CD14-positive monocyte (primary cell): ENCODE measurements at places on chromosomes 6 and 20.
A peak's percentile ranks its signal among the peaks of the same experiment; 100 is the strongest.

- no peak for DNase-seq
Measured at GRCh38 chr6:137863091-137863797, 3.8 kb upstream of the TNFAIP3 start.

DNA sequence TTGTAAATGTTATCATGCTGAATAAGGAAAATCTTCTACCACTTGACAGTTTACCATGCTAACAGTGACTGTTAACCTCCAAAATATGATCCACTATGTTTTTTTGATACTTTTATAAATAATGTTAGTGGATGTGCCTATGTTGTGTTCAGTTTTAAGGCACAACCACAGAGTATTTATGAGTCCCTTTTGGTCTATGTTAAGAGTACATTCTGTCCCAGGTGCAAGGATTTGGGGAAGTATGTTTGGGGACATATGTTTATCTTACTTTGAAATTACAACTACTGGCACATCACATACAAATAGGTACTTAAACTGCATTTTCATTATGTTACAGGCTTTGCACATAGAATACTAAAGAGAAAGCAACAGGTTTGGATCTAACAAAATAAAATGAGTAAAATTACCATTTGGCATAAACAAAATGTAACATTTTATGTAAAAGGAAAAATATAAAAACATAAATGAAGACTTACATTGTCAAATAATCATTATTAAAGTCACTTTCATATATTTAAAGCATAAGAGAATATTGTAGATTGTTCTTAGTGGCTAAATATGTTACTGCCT is 71.2 kb downstream of the SESN1 start:
- no peak for DNase-seq

DNA sequence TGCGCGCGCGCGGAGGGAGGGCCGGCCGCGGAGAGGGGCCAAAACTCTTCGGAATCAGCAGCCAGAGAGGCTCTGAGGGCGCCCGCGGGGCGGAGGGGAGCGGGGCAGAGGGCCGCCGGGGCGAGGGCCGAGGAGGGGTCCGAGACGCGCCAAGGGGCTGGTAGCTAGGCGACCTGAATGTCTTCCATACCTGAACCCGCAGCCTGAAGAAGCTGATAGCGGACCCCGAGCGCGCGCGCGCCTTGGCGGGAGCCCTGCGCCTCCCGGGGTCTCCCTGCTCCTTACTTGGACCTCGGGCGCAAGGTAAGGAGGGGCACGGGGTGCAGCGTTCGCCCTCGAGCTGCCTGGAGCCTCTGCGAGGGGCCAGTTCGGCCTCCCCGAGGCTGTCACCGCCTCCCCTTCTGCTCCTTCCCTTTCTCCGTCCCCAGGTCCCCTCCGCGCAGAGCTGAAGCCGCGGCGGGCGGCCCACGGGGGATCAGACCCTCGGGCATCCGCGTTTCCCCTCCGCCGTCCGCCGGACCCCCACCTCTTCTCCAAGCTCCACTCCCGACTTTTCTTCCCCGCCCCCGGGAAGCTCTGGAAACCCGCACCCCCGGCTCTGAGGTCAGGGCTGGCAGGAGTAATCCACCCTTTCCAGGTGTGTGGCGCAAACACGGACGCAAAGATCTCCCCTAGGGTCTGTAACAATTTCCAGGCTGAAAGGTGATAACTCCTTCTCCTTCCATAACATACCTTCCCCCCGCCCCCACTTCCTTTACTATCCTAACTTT is 13.1 kb upstream of the DEK start:
- DNase-seq, result no peak

DNA sequence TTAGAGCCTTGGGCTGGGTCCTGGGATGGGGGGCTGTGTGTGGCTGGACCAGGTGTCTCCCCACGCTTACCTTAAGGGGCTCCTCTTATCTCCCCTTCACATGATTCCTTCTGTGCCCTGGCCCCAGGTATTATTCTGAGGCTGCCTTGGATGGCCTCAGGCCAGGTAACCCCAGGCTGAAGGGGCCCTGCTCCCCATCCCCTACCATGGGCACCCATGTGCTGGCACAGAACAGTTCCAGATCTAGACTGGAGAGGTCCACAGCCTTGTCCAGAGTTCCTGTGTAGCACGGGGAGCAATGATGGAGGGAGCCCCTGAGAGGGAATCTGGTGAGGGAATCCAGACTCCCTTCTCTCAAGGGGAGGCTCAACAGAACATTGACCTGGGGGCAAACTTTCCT is 32.1 kb downstream of the MOCS1 start:
- DNase-seq, result no peak

DNA sequence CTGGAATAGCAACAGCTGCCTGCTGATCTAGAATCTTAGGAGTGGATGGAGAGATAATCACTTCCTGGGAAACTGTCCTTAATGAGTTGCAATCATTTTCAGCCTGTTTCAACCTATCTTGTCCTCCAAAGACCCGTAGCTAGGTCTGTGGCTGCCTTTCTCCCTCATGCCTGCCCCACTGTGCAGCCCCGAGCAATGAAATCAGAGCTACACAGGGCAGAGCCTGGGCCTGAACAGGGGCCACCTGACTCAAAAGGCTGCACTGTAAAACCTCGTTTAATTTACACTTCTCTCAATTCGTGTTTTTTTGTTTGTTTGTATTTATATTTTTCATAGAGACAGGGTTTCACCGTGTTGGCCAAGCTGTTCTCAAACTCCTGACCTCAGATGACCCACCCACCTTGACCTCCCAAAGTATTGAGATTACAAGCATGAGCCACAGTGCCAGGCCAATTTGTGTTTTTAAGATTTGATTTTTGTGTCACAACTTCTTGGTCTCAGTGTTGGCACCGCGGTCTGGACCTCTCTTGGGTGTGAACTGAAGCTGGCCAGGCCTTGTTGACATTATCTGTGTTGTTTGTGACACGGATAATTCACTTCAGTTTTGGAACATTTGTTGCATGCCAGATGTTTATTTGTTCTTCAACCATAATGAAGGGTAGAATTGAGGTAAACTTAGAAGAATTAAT is 21.5 kb downstream of the GGTLC1 start:
- DNase-seq, result no peak

GRCh38 chr20:24450624-24451376 is 18.6 kb upstream of the SYNDIG1 start:
- no peak for DNase-seq

GRCh38 chr6:6795393-6795792 is 206.9 kb downstream of the LY86 start:
- peak; percentile 49 for DNase-seq

GRCh38 chr6:5335020-5335419 is 73.7 kb downstream of the FARS2 start:
- no peak for DNase-seq

- no peak for DNase-seq
Measured at GRCh38 chr6:90219209-90219985, 77.2 kb downstream of the BACH2 start.

- DNase-seq, result no peak
Measured at GRCh38 chr20:51535674-51536073, 6.8 kb downstream of the NFATC2 start.

DNA sequence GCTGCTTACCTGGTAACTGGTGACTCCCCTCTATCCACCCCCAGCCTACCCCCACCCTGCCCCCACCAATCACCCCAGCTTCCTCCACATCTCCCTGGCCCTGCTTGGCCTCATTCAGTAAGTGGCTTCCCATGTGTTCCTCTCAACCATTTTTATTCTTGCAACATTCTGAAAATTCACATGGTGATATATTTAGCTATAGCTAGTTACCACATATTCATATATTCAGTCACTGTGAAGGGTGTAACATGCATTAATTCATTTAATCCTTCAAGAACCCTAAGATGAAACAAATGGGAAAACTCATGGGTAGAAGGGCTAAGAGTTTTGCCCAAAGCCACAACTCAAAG is 95.4 kb upstream of the CEP85L start:
- peak; percentile 46 for DNase-seq

- DNase-seq, result no peak
Measured at GRCh38 chr6:32445321-32445854, 5.7 kb downstream of the HLA-DRA start.

- no peak for DNase-seq
Measured at GRCh38 chr20:31848088-31848999, 2.9 kb upstream of the FOXS1 start.

DNA sequence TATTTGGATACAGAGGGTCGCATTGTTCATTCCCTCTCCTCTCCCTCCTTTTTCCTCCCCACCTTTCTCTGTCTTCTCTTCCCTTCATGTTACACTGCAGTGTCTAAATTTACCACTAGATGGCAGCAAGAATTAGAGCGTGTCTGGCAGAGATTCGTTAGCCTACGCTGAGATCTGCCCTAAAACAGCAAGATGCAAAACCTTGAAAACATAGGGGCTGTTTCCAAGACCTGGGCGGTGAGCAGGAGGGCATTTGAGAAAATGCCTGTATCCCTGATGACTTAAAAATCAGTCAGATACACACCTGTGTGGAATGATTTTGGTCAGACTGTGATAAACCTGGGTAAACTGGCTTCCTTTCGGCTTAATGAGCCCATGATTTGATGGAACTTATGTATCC is 101.5 kb upstream of the ISM1 start:
- DNase-seq, result no peak

DNA sequence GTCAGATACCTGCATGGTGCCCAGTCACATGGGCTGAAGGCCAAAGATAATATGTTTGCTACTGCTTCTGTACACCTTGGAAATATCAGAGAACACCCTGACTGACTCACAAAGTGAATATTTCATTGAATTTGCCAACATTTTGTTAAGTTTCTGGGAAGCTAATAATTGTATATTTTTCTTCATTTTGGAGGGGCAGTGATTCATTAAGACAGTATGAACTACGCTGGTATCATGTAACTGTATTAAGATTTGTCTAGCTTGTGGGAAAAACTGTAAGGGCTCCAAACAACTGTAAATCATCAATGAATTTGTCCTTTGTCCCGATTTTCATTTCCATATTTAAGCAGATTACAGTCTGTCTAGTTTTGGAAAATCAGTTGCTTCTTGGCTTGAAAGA is 102.3 kb upstream of the CCN2 start:
- DNase-seq, result no peak

DNA sequence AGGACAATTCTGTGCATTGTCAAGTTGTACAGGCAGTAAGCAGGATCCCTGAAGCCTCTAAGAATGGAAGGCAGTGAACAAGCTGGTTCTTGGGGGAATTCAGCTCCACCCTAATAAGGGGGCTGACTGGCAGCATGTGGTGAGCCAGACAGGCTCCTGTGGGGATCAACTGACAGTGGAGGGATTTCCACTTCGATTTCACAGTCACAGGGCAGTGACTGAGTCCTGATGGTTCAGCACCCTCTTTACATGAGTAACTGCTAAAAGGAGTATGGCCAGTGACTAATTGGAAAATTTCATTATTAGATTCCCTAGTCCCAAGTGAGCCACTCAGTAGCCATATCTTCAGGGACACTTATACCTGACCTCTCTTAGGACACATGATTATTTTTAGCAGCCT is 78.4 kb downstream of the NDUFAF5 start:
- no peak for DNase-seq

DNA sequence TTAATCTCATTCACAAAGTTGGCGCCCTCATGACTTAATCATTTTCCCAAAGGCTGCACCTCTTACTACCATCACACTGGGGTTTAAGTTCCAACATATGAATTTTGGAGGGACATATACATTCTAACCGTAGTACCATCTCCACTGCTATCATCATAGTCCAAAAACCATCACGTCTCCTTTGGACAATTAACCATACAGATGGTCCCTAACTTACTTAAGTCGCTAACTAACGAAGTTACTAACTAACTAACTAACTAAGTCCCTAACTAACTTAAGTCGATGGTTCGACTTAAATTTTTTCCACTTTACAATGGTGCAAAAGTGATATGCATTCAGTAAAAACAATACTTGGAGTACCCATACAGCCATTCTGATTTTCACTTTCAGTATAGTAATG is 24.0 kb upstream of the TBC1D22B start:
- DNase-seq, result no peak

GRCh38 chr6:41204156-41204555 is 3.2 kb upstream of the TREML2 start:
- DNase-seq, result no peak

DNA sequence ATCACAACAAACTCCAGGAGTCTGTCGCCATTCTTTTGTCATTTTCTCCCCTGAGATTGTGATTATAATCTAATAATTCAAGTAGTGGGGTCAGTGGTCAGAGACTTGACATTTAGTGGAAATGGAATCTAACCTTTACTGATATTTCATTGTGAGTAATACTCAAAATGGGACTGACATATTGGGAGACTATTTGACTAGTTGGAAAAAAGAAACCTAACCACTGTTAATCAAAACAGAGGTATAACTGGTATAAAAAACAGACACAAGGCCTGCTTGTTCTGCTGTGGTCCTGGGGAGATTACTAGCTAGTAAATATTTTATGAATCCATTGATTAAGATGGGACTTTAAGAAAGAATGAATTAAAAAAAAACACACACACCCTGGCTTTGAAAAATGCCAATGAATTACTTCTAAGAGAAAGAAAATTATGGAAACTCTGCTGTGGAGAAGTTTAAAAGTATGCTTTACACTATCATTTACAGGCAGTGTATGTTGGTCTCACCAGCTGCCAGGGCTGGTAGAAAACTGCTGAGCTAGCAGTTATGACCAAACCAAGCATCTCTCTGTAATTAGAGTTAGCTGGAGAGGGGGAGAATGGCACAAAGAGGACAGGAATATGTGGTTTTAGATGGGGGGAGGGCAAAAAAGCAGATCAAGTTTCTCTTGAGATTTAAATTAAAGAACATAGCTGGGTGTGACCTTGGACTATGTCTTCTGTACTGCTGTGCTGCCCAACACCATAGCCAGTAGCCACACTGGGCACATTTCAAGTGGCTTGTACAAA is 103.7 kb downstream of the FYN start:
- DNase-seq, result no peak

GRCh38 chr20:12874933-12875332 is 133.8 kb upstream of the SPTLC3 start:
- DNase-seq, result no peak

DNA sequence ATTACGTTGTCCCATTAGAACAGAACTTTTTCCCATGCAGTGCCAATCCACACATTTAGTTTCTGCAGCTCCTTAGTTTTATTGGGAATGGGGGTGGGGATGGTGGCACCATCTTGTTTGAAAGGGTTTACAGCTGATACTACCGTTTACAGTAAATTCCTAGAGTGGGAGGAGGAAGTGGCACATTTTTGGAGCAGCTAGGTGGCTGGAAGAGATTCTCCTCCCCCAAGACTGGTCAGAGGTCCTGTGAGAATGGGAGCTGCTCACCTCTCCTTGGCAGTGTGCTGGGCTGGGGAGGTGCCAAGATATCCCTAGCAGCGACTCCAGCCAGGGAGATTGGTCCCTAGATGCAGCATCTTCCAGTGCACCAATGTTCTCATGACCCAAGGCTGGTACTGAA is 12.4 kb upstream of the CCN6 start:
- DNase-seq, result no peak

- no peak for DNase-seq
Measured at GRCh38 chr20:57082357-57082945, 184.0 kb downstream of the BMP7 start.

GRCh38 chr6:144559865-144560593 is 274.9 kb downstream of the UTRN start:
- no peak for DNase-seq

- DNase-seq, result no peak
Measured at GRCh38 chr6:4157506-4157905, 22.1 kb upstream of the ECI2 start.

- no peak for DNase-seq
Measured at GRCh38 chr6:3718407-3718806, 33.1 kb downstream of the PXDC1 start.
